Erythroblast (primary cell): ENCODE measurements at places on chromosomes 6 and 20.
A peak's percentile ranks its signal among the peaks of the same experiment; 100 is the strongest.

DNA sequence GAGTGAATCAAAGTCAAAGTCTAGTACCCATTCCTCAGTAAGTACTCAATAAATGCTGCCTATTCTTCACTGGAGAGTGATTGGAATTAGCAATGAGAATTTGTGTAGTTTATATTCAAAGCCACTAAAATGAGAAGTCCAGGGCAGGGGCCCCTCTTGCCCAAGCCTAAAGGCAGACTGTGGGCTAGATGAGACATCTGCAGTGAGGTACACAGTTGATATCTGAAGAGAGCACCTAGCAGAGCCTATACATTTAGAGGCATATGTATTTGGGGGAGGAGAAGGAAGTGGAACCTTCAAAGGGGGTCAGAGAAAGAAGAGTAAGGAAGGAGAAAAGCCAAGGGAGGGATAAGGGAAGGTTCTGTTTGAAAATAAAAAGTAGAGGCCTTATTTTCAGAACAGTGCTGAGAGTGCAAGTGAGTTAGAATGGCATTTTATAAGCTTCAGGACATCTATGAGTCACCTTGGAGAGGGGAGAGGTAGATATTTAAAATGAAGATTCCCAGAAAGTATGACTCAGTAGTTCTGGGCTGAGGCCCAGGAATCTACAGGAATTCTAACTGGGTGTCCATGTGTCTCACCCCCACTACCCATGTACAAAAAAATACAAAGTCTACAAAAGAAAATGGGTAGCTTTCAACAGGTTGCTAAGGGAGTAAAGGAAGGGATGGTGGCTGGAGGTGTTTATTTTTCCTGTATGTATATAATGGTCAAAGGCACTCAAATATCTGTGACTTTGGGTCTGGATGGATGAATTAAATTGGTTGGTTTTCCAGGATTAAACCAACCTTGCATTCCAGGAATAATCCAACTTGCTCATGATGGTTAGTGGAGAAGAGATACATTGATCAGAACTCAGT is 135.1 kb downstream of the ZFP64 start:
- DNase-seq: no peak

DNA sequence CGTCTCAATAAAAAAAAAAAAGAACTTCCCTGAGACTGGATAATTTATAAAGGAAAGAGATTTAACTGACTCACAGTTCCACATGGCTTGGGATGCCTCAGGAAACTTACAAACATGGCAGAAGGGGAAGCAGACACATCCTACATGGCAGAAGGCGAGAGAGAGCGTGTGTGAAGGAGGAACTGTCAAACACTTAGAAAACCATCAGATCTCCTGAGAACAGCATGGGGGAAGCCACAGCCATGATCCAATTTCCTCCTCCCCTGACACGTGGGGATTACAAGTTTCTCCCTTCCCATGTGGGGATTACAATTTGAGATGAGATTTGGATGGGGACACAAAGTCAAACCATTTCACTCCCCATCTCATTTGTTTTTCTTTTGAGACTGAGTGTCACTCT is 46.6 kb upstream of the TFAP2C start:
- DNase-seq: no peak

GRCh38 chr6:165575158-165575549 is 87.9 kb downstream of the PDE10A start:
- no peak for DNase-seq

DNA sequence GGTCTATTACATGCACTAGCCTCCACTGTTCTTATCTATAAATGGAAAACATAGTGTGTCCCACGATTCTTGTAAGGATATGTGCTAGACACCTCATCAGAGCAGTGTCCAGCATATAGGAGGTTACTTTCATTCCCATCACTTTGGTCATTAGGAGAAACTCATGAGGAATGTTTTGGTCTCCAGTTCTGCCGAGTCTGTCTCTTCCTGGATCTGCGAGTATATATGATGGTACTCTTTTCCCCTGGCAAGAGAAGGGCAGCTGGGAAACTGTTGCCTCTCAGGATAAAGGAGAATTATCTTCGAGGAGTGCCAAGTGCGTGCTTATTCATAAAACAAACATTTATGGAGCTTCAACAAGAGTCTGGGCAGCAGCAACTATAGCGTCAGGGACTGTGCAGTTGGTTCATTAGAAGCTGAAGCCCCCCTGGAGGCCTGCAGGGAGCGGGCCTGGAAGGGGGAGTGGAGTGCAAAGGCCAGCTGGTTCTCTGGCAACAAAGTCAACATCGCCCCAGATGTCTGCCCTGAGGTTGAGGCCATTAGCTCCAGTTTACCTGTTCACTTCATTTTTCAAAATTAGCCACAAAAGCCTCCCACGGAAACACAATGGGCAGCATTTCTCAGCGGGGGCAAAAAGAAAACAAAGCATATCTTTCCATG is 811.9 kb downstream of the MAFB start:
- no peak for DNase-seq

DNA sequence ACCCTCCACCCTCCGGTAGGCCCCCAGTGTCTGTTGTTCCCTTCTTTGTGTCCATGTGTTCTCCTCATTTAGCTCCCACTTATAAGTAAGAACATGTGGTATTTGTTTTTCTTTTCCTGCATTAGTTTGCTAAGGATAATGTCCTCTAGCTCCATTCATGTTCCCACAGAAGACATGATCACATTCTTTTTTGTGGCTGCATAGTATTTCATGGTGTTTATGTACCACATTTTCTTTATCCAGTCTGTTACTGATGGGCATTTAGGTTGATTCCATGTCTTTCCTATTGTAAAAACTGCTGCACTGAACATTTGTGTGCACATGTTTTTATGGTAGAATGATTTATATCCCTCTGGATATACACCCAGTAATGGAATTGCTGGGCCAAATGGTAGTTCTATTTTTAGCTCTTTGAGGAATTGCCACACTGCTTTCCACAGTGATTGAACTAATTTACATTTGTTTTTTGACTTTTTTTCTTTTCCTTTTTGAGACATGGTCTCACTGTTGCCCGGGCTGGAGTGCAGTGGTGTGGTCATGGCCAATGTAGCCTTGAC is 4.5 kb downstream of the KPNA5 start:
- no peak for DNase-seq

DNA sequence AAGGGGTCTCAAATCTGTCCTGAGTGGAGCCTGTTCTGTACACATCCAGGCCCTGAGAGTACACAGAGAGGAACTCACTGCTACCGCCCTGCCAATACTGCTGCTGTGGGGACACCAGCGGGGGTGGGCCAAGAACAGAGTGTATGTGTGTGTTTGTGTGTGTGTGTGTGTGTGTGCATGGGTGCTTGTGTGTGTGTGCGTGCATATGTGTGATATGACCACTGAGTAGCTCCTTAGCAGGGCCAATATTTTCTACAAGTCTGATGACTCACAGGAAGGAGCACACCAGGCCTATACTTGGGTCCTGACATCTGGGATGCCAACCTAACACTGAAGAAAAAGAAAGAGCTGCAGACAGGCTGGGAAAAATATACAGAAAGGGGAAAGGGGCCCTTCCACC is 1.4 kb downstream of the RAET1E start:
- no peak for DNase-seq

DNA sequence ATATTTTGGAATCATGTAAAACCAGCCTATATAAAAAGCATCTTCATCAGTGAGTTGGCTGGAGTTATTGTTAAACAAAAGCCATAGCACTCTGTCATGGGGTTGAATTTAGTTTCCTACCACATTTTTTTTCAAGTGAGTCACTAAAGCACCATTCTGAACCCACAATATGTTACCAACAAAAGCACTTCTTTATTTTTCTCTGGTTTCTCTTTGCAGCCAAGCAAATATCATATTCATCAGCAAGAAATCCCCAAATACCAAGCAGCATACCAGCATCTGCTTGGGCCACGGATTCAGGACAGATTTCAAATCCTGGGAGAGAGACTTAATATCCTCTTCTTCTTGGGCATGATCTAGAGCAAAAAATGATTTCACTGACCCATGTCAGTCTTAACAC is 441.4 kb downstream of the BCKDHB start:
- DNase-seq: no peak

DNA sequence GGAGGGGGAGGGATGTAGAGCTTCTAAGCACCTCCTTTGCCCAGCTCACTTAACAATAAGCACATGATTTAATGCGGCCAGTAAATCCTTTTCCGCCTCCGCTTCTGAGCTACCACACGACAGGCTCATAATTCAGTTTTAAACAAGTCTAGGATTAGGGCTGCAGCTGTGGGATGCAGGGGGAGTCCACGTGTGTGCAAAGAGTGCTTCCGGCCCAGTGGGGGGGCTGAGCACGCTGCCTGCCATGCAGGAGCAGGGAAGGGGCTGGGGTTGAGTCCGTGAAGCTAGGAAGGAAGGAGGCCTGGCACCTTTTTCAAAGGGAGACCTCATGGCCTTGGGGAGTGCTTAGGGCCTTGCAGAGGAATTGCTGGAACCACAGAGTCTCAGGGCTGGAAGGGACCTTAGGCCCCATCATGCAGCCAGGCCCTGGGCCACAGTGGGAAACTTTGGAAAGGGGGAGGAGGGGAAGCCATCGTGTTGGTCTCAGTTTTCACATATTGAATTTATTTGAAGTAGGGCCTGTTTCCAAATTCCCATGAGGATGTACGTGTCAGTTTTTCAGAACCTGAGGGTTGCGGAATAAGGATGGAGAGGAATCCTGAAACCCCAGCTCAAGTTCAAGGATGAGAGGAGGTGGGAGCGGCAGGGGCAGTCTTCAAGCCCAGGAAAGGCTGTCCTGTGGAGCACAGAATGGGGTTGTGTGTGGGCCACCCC is 96.1 kb downstream of the VEGFA start:
- no peak for DNase-seq

DNA sequence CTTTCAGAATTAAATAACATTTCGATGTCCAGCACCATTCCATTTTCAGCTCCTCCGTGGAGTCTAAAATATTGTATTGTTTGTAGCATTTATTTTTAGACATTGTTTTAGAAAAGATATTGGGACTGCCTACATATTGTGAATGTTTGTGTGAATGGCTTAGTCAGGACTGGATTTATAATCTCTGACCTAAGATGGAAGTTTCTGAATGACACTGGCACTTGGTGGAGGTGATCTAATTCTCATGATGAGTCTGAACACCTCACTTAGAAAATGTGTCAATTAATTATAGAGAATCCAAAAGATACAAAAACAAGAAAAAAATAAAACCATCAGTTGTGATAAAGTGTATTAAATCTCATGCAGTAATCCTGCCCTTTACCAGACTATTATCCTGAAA is 60.8 kb upstream of the HBS1L start:
- no peak for DNase-seq

- no peak for DNase-seq
Observed at GRCh38 chr20:47672166-47672565, 113.1 kb downstream of the SULF2 start.

GRCh38 chr6:39824030-39824926 is 32.1 kb downstream of the DAAM2 start:
- DNase-seq: no peak

GRCh38 chr6:166572370-166573261 is 13.9 kb downstream of the RAMACL start:
- no peak for DNase-seq

DNA sequence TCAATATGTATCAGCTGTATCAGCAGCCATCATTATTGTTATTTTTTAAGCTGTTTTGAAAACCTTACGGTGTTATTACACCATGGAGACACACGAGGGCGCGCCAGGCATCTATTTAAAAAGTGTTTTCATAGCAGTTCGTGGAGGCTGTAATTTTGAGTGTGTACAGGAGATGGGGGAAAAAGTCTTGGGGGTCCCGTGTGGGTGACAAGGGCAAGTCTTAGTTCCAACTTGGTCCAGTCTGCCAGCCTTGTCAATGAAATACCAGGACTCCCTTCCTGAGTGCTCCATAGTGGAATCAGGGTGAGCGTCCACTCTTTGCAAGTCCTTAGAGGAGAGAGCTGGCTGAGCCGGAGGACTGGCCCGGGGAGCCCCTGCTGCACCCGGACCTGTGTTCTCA is 43.3 kb downstream of the SLC2A10 start:
- peak; percentile 62 for DNase-seq

GRCh38 chr6:160790028-160790792 is 88.2 kb downstream of the PLG start:
- peak; percentile 3 for DNase-seq

GRCh38 chr6:13077117-13077516 is 251.2 kb downstream of the TBC1D7 start:
- DNase-seq: no peak

DNA sequence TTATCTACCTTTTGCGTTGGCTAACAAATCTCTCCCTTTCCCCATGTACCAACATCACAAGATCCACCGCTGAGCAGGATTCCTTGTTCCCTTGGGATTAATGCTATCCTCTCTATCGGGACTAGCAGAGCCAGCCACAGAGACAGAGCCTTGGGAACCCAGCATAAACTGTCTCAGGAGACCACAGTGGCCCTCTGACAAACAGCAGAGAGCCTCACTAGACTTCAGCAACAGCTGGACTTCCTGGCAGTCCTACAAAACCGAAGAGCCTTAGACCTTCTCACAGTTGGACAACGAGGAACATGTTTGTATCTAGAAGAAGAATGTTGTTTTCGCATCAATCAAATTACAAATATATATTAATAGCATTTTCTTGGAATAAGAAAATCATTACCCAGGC is 39.6 kb upstream of the POU5F1 start:
- DNase-seq: no peak

- no peak for DNase-seq
Observed at GRCh38 chr6:5712349-5713215, 294.1 kb downstream of the NRN1 start.

GRCh38 chr6:101806241-101806640 is 412.7 kb downstream of the GRIK2 start:
- DNase-seq: no peak

- no peak for DNase-seq
Observed at GRCh38 chr6:82740072-82740471, 325.6 kb downstream of the UBE3D start.

- no peak for DNase-seq
Observed at GRCh38 chr6:17004269-17004668, 97.6 kb upstream of the STMND1 start.

DNA sequence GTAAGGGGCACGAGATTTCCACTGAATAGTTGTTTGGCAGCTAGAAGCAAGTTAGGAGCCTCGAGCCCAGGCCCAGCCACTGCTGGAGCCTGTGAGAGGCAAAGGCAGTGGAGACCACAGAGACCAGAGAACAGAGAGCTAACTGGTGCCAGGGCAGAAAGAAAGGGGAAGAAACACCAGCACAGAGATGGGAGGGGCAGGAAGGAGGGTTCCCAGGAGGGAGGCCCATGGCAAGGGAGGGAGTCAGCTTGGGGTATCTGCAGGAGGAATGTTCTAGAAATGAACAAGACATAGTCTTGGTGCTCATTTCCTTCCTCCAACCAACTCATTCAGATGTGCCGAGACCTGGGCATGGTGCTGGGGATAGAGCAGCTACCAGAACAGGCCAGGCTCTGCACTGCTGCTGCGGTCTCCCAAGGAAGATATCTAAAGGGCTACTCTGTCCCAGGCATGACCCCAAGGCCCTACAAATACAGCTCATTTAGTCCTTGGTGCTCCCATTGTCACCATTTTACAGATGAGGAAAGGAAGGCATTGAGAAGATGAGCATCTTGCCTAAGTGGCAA is 10.7 kb downstream of the ANGPT4 start:
- no peak for DNase-seq

- DNase-seq: no peak
Observed at GRCh38 chr6:167987396-167988153, 9.9 kb upstream of the KIF25 start.

- DNase-seq: no peak
Observed at GRCh38 chr6:89275900-89276299, 39.2 kb downstream of the GABRR2 start.
